ENCODE measurements at places on chromosomes 13 and 19. TPM values are rescaled to one million over a fixed set of nuclear protein-coding genes. Genes with fewer than 3 reads are reported as not detected.

ZSWIM4 gene
- total RNA-seq, result 8.3 TPM

C2CD4C gene
- 3.7 TPM for total RNA-seq

DNA sequence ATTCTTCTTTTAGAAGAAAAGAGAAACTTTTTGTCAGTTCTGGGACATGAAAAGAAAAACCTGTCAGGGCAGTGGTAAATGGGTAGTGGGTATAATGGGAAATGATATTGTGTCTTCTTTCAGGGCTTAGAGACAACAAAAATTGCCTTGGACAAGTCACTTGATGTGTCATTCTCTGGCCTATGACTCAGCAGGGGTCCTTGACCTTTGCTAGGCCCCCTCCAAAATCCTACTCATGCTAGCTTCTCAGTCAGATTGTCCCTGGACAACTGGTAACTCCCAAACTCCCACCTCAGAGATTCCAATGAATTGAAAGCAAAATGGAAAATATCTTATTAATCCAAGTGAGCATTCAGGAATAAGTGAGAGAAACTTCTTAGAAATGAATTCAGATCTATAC lies 258.8 kb upstream of the SPRY2 start:
- no peak for DNase-seq

ZNF433 gene
- total RNA-seq, result 3.5 TPM

GRCh38 chr19:50362656-50363424 lies 2.6 kb downstream of the NAPSA start:
- no peak for DNase-seq

DNA sequence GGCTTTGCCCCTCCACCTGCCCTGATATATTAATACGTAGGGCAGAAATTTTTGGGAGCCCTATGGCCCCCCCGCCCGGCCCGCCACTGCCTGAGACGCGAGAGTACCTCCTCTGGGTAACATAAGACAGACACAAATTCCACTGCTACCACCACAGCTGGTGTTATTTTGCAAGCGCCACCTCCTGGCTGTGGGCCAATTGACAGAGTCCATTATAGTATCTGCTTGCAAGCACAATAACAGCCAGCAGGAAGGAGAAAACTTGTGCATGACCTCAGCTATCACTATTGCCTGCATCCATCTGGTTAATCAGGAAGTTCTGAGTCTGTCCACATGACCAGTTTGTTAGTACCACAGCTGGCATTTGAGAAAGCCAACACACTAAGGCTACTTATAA lies 25.3 kb upstream of the OR10H2 start:
- peak; percentile 96 for DNase-seq

DNA sequence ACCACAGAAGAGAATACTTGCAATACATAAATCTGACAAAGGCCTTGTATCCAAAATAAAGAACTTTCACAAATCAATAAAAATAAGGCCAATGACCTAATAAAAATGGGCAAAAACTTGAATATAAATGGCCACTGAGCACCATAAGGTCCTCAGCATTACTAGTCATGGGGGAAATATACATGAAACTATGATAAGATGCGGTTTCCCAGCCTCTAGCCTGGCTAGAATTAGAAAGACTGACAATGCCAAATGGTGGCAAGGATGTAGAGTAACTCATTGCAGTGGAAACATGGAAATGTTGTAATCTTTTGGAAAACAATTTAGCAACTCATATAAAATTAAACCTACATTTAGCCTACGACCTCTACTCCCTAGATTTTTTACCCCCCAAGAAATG lies 227.1 kb downstream of the GGACT start:
- no peak for DNase-seq

GRCh38 chr19:10079031-10079453 lies 7.1 kb upstream of the SHFL start:
- no peak for DNase-seq

LGALS14 gene
- not detected for total RNA-seq

CERS1 gene
- total RNA-seq, result 1.0 TPM

DNA sequence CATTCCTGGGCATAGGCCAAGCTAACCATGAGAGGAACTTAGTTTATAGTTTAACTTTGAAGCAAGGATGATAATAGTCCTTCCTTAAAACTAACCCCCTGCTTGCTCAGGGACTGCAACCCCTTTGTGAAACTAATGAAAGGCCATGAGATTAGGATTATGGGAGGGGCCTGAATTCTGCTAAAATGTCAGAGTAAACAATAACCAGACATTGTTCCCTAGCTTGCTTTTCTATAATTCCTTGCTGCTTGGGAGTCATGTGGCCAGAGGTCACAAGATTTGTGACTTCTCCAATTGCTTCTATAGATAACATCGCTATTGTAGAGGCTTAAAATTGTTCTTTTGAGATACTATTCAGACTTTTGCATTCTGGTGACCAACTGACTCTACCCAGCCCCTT lies 634.0 kb downstream of the TBC1D4 start:
- DNase-seq, result no peak

ZNF284 gene
- 2.5 TPM for total RNA-seq

GRCh38 chr19:48274173-48274572 lies 4.3 kb downstream of the ZNF114 start:
- no peak for DNase-seq

DNA sequence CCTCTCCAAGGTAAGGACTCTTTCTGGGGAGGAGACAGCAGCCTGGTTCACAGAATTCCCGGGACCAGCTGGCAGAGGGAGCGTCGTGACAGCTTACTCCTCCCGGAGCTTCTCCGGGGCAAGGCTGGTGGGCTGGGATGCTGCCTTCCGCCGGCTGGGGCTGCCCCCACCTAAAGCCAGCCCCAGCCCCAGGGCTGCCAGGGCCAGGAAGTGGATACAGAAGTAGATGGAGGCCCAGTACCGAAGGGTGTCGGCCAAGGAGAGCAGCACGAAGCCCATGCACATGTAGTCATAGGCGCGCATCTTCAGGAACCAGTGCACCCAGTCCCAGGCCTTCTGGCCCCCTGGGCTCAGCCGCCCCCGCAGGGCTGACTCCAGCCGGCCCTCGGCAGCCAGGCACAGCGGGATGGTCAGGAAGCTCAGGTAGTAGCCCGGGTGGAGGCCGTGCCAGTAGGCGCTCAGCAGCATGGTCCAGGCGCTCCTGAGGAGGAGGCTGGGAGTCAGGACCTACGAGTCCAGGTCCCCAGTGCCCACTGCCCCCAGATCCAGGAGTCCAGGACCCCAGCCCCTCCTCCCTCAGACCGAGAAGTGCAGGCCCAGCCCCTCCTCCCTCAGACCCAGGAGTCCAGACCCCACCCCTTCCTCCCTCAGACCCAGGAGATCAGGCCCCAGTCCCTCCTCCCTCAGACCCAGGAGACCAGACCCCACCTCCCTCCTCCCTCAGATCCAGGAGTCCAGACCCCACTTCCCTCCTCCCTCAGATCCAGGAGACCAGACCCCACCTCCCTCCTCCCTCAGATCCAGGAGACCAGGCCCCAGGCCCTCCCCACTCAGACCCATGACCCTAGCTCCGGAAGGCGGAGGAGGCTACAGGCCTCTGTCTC lies 1.2 kb upstream of the TMC4 start:
- DNase-seq, result no peak

DNA sequence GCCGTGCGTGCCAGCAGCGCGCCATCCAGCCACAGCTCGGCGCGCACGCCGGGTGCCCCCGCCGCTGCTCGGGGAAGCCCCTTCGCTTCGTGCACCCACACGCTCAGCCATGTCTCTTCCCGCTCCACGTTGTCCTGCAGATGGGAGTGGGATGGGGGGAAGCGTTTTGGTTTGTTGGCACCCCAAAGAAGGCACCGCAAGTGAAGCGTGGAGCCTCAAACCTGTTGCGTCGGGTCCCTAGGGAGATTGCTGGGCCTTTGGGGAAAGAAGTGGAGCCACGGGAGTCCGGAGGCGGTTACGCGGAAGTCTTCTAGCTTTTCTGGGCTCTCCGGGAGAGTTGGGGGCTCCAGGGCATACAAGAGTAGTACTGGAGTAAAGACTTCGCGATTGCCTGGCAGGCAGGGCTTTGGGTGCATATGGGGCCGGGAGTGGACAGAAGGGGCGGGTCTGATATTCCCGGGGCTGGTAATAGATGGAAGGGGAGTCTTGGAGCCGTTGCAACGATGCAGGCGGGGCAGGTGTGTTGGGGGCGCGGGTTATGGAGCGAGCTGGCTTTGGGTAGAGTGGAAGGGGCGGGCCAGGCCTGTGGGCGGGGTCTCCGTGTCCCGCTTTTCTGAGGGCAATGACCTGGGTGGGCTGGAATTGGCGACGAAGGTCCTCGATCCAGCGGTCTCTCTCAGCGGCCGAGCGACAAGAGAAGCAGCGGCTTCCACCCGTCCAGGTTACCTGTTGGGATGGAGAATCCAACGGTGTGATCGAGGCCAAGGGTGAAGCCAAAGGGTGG lies 6.5 kb downstream of the RASAL3 start:
- DNase-seq, result no peak

CILP2 gene
- total RNA-seq, result 0.17 TPM

KCNRG gene
- 5.4 TPM for total RNA-seq

DNA sequence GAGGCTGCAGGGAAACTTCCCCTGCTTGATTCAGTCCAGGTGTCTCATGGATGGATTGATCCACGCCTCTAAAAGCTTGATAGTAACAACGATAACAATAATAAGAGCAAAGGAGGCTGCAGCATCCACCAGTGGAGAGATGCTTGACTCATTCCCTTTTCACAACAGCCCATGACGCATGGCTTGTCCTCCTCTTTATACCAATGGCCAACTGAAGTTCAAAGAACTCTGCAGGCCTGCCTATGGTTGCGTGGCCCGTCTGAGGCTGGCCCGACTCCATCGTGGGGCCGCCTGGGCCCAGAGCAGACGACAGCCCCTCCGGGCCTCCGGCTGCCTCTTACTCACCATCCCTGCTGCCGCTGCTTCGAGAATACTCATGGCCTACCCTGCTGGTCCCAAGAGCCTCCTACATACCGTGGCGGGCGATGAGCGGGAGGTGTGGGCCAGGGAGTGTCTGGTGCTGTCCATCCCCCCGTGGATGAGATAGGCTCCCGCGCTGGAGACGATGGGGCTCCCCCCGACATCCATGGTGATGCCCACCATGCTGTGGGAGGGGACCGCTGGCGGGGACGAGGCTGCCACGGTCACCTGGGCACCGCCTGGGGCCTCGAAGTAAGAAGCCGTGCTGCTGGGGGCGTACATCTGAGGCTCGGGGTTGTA lies 61.8 kb upstream of the RANBP3 start:
- no peak for DNase-seq

GRCh38 chr19:48990400-48990799 lies 2.7 kb downstream of the GYS1 start:
- no peak for DNase-seq
